ENCODE measurements at places on chromosomes 1 and 21.
A peak's percentile ranks its signal among the peaks of the same experiment; 100 is the strongest.

GRCh38 chr1:151908228-151908691 is 1.1 kb downstream of the THEM4 start:
- DNase-seq = no peak

- no peak for DNase-seq
Observed at GRCh38 chr1:184456189-184456588, 69.4 kb downstream of the C1orf21 start.

DNA sequence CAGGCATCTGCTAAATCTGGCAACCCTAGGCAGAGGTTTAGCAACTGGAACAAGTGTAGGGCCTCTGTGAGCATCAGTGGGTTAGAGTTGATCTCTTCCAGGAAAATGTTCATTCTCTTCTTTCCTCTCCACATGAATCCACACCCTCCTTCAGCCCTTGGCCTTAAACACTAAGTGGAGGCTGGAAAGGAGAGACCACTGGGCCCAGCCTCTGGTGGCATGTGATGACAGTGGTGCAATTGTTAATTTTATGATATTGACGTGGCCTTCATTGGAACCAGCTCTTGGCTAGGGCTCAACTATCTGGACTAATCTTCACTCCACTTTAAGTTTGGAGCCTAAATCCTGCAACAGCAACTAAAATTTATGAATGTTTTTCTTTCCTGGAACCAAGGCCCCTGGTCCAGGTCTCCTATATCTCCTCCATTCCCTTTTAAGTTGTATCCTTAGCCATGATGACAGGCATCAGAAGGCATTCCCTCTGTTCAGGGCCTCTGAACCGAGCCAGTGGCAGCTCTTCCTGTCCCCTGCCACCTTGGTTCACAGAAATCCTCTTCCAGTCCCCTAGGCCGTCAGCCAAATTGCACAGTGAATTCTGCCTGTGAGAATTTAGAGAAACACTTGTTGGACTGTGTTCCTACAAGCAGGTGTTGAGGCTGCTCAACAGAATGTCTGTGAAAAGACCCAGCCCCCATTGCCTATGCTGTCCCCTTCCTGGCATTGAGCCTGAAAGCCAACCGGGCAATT is 132.2 kb downstream of the PSMG1 start:
- no peak for DNase-seq

DNA sequence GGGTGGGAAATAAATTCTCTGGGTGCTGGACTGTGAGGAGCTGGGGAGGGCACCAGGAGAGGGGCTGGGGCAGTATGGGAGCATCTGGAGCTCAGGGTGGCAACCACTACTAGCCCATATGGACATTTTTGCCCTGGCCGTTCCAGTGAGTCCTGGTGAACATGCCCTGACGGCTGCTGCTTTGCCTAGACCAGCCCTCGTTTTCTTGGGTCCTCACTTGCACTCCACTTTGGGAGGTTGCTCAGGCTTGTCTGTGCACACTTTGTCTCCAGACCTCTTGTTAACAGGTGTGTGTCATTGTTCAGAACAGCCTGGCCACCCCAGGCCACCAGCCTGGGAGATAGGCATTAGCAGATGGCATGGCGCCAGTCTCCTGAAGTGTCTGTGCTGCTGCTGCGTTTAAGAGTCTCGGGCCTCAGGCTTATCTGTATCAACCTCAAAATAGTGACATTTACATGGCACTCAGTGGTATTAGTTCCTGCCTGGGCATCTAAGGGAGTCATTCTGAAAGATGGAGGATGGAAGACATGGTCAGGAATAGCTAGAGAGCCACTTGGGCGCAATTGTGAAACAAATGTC is 190.5 kb downstream of the PTPRU start:
- DNase-seq = no peak

DNA sequence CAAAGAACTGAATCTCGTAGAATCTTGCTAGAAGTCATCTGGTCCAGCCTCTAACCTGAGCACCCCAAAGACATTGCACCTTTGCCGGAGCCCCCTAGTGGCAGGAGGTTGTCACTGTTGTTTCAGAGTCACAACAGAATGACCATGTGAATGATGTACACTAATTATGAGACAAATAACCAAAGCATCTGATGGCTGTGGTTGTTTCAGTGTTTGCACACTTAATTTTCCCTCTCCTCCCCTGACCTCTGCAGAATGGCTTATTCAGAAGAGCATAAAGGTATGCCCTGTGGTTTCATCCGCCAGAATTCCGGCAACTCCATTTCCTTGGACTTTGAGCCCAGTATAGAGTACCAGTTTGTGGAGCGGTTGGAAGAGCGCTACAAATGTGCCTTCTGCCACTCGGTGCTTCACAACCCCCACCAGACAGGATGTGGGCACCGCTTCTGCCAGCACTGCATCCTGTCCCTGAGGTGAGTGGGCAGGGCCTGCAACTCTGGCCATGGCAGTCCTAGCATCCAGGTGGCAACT is 26.4 kb downstream of the TRAF5 start:
- peak; percentile 46 for DNase-seq

DNA sequence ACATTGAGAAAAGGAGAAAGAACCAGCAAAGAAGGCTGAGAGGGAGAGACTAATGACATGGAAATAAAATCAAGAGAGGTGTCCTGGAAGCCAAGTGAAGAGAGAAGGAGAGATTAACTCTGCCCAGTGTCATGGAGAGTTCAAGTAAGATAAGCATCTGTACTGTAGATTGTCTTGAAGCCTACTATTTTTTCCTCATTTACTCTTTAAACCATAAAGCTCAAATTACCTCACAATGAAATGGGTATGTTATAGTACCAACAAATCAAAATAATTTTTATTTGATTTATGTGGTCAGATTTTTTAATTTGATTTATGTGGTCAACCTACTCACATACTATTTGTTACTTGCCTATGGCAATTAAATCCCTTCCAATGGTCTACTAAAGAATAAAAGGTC is 5.2 kb upstream of the PALMD start:
- DNase-seq = no peak

DNA sequence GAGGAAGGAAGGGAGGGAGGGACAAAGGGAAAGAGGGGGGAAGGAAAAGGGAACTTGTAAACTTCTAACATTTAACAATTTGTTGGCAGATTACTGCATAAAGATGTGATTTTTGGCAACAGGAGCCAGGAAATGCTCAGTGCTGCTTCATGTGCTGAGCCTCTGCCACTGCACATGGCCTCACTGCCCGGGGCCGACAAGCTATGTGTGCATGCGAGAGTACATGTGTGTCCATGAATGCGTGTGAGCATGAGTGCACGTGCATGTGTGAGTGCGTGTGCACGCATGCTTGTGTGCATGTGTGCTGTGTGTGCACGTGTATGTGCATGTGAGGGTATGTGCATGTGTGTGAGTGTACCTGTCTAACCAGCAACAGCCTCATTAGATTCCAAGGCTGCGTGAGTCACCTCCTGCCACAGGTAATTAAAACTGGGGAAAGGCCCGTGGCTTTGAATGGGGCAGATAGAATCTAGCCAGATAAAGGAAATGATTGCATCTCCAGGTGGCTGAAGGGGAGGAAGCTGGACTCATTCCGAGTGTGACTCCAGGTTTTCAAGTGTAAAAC is 41.4 kb upstream of the TSPEAR start:
- no peak for DNase-seq

DNA sequence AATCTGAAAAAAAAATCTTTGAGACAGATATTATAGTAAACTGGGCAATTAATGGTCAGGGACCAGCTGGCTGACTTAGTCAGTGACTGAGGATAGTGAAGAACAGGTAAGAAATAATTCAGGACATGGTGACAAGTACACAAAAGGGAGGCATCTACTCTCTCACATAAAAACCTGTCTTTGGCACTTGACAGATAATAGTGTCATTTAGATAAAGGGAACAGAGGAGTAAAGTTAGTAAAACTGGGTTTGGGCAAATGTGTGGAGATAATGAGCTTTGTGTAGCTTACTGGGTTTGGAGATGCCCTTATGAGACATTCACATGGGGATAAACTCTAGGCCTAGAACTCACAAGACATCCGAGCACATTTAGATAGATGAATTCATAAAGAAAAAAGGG is 4.0 kb downstream of the SSX2IP start:
- DNase-seq = no peak

DNA sequence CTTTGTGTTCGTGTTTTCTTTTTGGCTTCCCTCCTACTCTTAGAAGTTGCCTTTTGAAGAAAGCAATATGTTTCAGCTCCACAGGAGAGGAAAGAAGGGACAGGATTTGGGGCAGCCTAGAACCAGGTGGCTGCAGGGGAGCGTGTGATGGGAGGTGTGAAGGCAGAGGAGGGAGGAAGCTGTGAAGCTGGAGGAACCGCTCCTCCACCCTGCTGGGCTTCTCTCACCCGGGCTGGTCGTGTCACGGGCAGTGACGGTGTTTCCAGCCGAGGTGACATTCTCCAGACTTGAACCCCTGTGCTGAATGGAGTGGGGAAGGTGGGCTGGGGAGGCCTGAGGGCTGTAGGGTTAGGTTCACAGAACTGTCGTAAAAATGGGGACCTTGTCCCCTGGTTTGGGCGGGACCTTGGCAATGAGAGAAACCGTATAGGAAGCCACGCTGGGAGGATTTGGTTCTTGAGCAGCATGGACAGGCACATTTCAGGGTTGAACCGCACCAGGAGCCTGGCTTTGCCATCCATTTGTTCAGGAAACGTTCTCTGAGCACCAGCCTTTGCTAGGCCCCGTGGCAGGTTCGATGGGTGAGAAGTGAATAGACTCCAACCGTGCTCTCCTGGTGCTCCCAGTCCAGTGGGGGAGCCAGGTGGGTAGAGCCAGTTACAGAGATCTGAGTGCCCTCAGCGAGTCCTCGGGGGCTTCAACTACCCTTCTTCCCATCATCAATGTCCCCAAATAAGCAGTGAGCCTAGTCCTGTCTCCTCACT is 103.0 kb downstream of the PRDM2 start:
- no peak for DNase-seq

Measured in naive thymus-derived CD8-positive, alpha-beta T cell (primary cell).